ENCODE measurements at places on chromosomes 13 and 19. TPM values are rescaled to one million over a fixed set of nuclear protein-coding genes. Genes with fewer than 3 reads are reported as not detected.

GRCh38 chr13:111228262-111229144 lies 91.9 kb upstream of the TEX29 start:
- H3K36me3 ChIP-seq = peaks cover 46% of the 10 kb centered on the region
- H3K4me3 ChIP-seq = no peak overlapping the region
- no peak overlapping the region for H3K27ac ChIP-seq
- no peaks in the 10 kb centered on the region for H3K27me3 ChIP-seq
- peaks cover 20% of the 10 kb centered on the region for H3K4me1 ChIP-seq

- H3K27ac ChIP-seq = no peak overlapping the region
- H3K36me3 ChIP-seq = no peaks in the 10 kb centered on the region
- no peak overlapping the region for H3K4me3 ChIP-seq
- DNase-seq = no peak
- peaks cover 25% of the 10 kb centered on the region for H3K4me1 ChIP-seq
These were observed 80.4 kb downstream of the LRCH1 start for GRCh38 chr13:46633416-46633815.

GRCh38 chr13:61608138-61608537 lies 192.5 kb upstream of the PCDH20 start:
- H3K27ac ChIP-seq = no peak overlapping the region
- H3K4me1 ChIP-seq = no peaks in the 10 kb centered on the region
- H3K27me3 ChIP-seq = no peaks in the 10 kb centered on the region
- H3K4me3 ChIP-seq = no peak overlapping the region
- H3K36me3 ChIP-seq = no peaks in the 10 kb centered on the region
- DNase-seq = no peak

DLL3 gene
- 1.6 TPM for total RNA-seq

CCL25 gene
- not detected for total RNA-seq

All from activated T-helper 2 cell treated with anti-CD3 and anti-CD28 coated beads, Interferon-gamma antibody, Interleukin-2, Interleukin-4, amounts not matched to agents 10 μg/mL and 5 μg/mL and 100 μg/mL, durations not matched to agents 14 hours and 24 hours and 36 hours (primary cell).